Activated CD8-positive, alpha-beta T cell treated with anti-CD3 and anti-CD28 coated beads for 36 hours (primary cell): ENCODE measurements at places on chromosomes 4 and X. TPM values are rescaled to one million over a fixed set of nuclear protein-coding genes. Genes with fewer than 3 reads are reported as not detected.
A peak's percentile ranks its signal among the peaks of the same experiment; 100 is the strongest.

DNA sequence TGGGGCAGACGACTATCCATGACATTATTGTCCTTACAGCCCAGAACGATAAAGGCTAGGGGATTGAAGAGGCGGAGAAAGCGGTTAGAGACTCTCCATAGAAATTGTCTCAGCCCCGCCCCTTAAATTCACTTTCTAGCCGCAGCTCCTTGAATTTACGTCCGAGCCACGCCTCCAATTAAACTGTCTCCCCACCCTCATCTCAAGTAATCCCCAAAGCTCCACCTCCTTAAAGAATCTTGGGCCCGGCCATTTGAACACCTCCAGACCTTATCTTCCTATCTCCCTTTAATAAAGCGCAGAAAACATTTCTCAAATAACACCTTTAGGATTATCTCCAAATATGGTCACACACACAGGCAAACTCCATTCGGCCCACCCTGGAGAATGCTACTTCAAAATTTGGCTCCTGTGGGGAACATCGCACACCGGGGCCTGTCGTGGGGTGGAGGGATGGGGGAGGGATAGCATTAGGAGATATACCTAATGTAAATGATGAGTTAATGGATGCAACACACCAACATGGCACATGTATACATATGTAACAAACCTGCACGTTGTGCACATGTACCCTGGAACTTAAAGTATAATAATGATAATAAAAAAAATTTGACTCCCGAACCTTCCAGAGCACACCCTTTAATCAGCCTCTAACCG is 7.2 kb upstream of the MAGIX start:
- peak; percentile 68 for DNase-seq

GRCh38 chrX:48631376-48632090 is 34.2 kb downstream of the WDR13 start:
- DNase-seq: peak; percentile 82

TCP11X2 gene
- total RNA-seq: not detected

SMIM10L2A gene
- 0.23 TPM for total RNA-seq

DNA sequence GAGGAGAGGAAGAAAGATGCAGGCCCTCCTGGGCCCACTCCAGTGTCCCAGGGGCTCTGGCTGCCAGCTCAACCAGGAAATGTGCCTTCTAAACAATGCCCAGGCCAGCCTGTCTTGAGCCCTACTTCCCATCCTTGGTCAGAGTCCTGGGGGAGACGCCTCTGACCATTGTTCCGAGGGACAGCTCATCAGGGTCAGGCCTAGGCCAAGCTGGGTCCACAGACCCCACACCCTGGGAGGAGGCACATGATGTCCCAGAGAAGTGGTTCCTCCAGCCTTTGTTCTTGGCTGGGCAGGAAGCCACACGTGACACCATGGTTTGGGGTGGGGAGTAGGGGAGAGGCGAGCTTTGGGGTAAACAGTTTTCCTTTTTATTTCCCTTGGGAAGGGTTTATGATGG is 102.5 kb downstream of the EFNB1 start:
- DNase-seq: no peak

DNA sequence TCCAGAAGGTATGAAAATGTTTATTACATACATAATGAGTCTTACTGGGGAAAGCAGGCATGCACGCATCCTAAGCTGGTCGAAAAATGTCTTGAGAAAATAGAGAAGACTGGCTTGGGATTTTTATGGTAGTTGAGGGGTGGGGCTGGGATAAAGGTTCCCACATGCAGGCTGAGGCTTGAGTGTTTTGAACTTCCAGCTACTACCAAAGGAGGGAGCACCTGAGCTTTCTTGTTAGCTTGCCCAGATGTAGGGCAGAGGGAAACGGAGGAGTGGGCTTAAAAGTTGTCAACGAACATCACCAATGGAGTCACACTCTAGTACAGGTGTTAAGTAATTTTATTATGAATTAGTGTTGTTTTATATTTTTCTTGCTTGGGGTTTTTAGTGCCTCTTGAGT is 39.6 kb upstream of the SRPX start:
- no peak for DNase-seq

GRCh38 chrX:104195013-104195412 is 28.8 kb downstream of the FAM199X start:
- no peak for DNase-seq

DNA sequence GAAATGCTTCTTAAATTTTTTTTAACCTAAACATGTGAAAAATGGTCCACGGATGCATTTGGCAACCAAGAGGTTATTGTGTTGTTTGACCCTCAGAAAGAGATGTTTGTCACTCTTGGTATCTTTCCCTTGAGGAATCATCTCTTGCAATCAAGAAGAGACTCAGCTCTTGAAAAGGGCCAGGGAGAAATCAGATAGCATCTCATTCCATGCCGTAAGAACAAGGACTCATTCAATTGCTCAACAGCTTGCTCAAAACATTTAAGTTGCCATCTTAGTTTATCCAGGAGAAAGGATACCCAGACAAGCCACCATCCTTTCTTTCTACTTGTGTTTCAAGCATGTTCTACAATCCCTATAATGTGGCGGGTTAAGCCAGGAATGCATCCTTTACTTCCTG is 209.5 kb upstream of the LNX1 start:
- DNase-seq: no peak

DNA sequence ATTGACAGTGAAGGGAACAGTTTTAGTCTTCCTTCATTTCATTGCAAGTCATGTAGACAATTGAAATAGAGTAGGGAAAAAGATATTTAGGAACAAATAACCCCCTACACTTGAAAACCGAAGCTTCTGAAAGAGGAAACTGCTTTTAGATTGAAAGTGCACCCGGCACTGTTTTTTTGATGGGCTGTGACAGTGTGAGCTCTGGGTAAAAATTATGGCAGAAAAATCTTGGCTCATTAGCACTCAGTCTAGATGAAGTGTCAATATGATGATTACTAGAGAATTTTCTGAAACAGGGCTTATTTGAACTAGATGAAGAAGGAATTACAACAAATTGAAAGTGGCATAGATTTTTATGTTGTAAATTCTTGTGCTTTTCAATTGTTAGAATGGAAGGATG is 1132.4 kb downstream of the RAPGEF2 start:
- no peak for DNase-seq

DNA sequence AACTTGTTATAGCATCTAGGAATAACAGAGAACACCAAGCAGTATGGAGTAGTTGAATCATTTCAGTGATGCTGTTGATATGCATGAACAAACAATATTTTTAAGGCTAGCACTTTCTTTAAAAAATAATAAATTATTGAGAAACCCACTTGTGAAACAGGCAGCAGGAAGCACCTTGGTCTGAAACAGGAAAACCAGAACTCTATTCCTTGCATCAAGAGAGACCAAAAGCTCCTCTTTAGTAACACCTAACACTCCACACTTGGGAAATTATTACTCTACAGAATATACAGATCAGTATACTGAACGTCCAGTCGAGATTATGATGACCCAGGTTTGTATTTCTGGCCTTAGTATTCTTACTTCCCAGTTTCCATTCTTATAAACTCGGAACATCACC is 129.0 kb downstream of the ARAP2 start:
- DNase-seq: no peak

GRCh38 chr4:121541696-121542095 is 155.1 kb downstream of the ANXA5 start:
- DNase-seq: no peak

DNA sequence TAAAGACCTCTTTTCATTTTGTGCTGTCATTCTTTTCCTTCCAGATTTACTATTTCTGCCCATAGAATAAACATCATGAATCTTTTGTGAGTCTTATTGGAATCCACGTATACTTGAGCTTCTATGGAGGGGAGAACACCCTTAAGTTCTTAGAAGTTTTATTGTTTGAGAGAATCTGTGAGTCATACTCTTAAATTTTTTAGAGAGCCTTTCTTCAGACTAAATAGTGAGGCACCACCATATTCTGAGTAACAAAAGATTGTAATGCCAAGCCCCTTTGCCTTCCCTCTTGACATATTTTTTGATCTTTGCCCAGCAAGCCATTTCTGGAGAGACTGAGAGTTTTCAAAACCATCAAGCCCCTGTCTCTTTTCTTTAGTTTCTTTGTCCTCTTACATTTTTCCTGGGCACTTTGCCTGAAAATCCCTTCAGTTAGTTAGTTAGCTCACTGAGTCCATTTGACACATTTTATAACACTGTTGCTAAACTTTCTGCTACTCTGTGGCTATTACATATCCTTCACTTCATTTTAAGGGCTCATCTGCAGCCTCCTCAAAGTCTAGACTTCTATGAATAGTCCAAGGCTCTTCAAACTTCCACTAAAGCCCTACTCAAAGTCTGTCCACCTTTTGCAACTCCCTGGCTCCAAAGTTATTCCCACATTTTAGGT is 65.3 kb upstream of the NDUFC1 start:
- DNase-seq: no peak

SH3TC1 gene
- total RNA-seq: 17.5 TPM

DNA sequence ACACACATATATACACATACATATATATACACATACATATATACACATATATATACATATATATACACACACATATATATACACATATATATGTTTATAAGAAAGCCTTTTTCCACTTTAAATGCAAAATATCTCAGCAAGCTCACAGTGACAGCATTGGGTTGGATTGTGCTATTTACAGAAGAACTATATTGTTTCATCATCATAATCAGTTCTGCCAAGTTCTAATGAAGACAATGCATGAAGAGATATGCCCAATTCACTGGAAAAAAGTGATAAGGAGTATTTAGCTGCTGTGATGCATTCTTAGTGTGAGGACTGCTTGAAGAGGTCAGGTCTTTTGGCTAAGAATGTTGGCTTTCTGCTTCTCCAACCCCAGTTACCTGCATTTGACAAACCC is 54.4 kb downstream of the RNF150 start:
- DNase-seq: no peak

DNA sequence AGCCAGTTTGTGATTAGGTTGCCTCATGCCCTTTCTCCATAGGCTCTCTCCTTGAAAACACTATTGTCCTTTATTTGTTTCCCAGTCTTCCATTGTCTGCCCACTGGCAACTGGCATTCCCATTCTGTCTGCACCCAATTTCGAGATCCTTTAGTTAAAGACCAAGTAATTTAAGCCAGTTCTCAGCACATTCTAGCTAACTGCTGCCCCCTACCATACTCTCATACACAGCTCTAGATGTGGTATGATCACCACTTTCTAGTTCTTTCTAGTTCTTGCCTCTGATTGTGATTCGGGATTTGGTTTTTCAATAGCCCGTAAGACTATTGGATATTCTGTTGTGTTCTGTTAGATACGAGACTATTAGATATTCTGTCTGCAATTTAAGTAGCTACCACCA is 135.8 kb upstream of the TRPC5 start:
- DNase-seq: no peak

GRCh38 chr4:87087420-87087819 is 133.0 kb downstream of the KLHL8 start:
- no peak for DNase-seq

GRCh38 chr4:74014332-74014731 is 15.9 kb upstream of the CXCL5 start:
- no peak for DNase-seq

GRCh38 chrX:20567108-20567507 is 300.4 kb upstream of the RPS6KA3 start:
- peak; percentile 17 for DNase-seq

FGB gene
- not detected for total RNA-seq
